ENCODE measurements at places on chromosomes 5 and 9. TPM values are rescaled to one million over a fixed set of nuclear protein-coding genes. Genes with fewer than 3 reads are reported as not detected.

The APBA1 gene
- total RNA-seq = 0.49 TPM

The ZFP37 gene
- 4.1 TPM for total RNA-seq

The OR1J2 gene
- total RNA-seq = 0.85 TPM

The CDKN2B-AS1 gene
- total RNA-seq = not detected

The IFNK gene
- total RNA-seq = not detected

The C5orf58 gene
- total RNA-seq = not detected

The LHX3 gene
- not detected for total RNA-seq

The GADD45G gene
- 3.7 TPM for total RNA-seq

The CAMK2A gene
- not detected for total RNA-seq

The MCC gene
- 1.8 TPM for total RNA-seq

The WDR31 gene
- 0.96 TPM for total RNA-seq

The PTPRD gene
- not detected for total RNA-seq

The FAM78A gene
- 79.6 TPM for total RNA-seq

The LCN12 gene
- 2.7 TPM for total RNA-seq

The SPATA31C1 gene
- not detected for total RNA-seq

The MLANA gene
- total RNA-seq = not detected

The MARVELD2 gene
- 2.3 TPM for total RNA-seq

The SYNPO gene
- 0.83 TPM for total RNA-seq

The SPATA31A3 gene
- total RNA-seq = not detected

The IL3 gene
- not detected for total RNA-seq

The SHOC1 gene
- total RNA-seq = not detected

The CD74 gene
- 293 TPM for total RNA-seq

The TAL2 gene
- not detected for total RNA-seq

The SMIM3 gene
- 4.1 TPM for total RNA-seq

The PCDHGB4 gene
- 0.25 TPM for total RNA-seq

The MSX2 gene
- not detected for total RNA-seq

Data from naive thymus-derived CD8-positive, alpha-beta T cell (primary cell).